ENCODE measurements at places on chromosomes 12 and 14.

- no peak for DNase-seq
Observed at GRCh38 chr12:46134205-46134811, 134.5 kb downstream of the SLC38A1 start.

DNA sequence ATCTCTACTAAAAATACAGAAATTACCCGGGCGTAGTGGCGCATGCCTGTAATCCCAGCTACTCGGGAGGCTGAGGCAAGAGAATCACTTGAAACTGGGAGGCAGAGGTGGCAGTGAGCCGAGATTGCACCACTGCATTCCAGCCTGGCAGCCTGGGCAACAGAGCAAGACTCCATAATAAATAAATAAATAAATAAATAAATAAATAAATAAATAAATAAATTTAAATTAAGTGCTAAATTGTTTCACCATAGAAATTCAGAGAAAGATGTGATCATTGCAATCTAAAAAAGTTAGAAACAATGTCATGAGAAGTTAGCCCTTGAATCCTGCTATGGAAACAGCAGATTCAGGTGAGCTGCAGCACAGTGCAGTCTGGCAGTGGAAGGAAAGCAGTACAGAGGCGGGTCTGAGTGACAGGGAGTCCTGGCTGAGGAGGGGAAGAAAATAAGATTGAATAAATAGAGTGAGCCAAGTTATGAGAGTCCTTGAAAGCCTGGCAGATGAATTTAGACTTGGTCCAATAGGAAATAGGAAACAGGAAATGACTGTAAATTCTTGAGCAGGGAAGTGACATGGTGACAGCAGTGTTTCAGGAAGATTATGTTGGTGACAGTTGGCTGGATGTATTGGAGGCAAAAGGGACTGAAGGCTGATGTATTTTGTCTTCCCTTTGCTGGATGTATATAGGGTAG is 241.5 kb downstream of the GXYLT1 start:
- DNase-seq, result no peak

DNA sequence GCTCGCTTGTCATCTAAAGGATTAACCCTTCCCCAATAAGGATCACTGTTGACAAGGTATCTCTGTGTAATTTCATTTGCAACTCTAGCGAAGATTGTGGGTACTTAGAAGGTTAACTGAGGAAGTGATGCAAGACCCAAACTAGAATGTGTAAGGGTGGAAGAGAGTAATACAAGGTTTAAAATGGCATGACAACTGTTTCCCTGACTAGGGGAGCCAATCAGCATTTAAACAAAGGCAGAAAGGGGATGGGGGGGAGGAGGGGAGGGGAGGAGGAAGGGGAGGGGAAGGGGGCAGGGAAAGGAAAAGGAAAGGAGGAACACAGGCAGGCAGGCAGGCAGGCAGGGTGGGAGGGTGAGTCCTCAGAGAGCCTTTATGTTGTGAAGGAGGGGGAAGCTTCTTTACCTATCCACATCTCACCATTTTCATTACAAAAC is 31.1 kb downstream of the NRDE2 start:
- DNase-seq, result no peak

- DNase-seq, result no peak
Observed at GRCh38 chr12:107107381-107107780, 14.0 kb upstream of the CRY1 start.

DNA sequence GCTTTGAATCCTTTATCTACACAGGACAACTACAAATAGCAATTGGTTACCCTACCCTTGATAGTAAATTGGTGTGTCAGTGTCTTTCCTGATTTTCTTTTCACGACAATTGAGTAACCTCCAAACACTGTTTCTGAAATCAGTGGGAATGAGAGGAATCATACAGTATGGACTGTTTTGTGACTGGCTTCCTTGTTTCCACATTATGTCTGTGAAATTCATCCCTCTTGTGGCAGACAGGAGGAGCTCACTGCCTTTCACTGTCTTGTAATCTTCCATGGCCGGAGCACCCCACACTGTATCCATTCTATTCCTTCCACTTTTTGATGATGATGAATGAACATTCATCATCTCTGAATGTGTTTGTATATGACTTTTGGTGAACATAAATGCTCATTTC is 164.0 kb upstream of the PZP start:
- DNase-seq, result no peak

DNA sequence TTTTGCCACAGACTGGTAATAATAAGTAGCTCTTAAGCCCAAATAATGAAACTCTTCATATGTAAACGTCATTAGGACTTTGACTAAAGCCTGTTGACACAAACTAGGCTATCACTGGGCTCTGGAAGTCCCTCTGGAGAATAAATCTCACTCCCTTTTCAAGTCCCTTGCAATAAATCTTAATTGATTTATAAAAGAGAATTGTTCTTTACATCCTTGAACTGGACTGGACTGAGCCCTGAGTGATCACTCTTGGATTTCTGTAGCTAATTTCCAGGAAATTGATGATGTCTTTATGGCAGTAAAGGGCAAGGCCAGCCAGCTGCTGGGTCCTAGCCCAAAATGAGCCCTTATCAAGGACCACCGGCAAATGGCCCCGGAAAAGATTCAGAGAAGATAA is 1162.7 kb downstream of the BCL11B start:
- DNase-seq, result no peak

DNA sequence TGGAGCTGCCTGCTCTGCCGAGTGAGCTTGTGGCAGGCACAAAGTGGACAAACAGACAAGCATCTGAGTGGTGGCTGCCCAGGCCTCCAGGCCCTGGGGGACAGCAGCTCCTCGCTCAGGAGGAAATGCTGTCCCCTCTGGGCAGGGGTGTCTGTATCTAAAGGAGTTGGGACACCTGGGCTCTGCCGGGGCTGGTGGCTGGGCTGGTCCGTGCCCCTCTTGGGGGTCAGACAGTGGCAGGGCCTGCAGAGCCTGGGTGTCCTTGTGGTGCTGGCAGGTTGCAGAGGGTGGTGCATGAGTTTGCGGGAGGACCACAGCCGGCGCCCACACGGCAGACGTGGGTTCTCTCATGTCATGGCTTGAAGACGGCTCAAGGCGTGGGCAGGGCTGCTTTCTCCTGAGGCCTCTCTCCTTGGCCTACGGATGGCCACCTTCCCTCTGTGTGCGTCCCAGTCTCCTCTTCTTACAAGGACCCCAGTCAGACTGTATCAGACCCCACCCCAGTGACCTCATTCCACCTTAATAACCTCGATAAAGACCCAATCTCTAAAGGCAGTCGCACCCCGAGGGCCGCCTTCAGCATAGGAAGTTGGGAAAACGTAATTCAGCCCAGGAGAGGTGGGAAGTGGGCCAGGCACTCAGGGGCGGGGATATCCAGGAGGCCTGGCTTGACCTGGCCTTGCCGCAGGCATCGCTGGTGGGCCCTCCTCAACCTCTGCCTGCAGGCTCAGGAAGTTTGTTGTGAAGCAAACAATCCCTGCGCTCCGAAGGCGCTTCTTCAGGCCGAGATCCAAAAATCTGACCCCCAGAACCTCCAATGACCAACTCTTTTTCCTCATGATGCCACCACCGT is 110.0 kb downstream of the KIF26A start:
- no peak for DNase-seq

GRCh38 chr12:49761677-49762467 is 20.5 kb downstream of the TMBIM6 start:
- DNase-seq, result no peak

DNA sequence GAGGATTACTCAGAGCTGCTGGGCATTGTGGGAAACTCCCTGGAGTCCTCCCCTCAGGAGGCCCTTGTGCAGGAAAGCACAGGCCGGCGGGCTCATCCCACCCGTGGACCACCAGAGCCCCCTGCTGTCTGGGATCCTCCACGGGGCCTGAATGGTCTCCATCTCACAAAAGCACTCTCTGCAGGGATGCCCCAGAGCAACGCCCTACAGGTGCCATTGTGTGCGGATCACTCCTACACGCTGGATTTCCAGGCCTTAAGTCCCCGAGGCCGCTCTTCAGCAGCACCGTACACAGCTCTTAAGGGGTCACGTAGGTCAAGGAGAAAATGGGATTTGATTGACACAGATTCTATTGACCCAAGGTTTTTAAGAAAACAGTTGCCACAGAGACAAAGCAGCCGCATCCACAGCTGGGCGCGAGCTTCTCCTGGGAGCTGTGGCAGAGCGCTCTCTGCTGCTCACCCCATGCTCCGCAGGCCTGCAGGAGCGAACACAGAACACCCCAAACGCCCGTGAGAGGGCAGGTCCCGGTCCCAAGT is 36.7 kb upstream of the RIMBP2 start:
- no peak for DNase-seq

DNA sequence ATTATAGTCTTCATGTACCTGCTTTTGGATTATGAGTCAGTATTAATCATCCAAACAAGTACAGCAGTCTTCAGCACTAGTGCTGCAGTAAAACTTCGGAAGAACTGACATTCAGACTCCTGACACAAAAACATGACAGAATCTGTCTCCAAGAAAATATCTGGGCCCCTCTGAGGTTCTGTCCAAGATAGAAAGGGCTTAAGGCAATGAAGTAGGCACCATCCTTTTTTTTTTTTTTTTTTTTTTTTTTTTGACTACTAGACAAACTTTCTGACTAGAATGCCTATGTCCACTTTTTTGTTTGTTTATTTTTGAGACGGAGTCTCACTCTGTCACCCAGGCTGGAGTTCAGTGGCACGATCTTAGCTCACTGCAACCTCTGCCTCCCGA is 112.5 kb downstream of the MED13L start:
- no peak for DNase-seq

DNA sequence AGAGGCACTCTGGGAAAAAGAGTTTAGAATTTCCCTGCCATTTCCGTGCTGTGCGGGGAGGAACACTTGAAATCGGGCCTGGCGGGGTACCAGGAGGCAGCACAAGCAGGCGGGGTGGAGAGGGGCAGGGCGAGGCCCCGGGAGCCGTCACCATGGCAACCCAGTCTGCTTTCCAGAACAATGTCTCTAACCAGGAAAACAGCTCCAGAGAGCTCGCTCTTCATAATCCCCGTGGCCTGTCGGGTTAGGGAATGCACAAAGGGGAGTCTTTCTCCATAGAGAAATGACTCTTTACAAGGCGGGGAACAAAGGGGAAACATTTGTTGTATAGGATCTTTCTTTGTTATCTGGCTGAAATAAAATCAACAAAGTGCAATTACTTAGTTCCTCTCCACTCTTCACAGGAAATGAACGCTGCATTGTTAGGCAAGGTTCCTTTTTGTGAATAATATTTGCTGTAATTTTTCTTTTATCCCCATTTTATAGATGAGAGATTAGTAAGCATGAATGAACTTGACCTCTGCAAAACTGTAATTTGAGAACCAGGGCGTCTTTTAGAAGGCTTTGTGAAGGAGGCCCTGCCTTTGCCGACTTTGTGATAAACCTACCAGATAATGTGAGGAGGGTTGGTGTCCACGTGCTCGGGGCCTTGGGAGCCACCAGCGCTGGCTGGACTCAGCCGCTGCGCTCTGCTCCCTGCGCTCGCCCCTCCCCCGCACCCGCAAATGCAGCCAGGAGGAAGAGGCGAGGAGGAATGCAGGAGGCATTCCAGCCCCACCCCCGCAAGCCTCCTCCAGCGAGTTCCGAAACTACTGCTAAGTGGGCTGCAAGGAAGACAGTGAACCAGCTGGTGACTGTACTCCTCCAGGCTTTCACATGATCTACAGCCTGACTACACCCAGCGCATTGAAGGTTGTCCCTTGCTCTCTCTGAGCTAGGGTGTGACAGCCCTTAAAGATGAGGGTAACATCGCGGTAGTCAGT is 105.2 kb upstream of the ATF7IP start:
- no peak for DNase-seq

GRCh38 chr12:31732926-31733548 is 4.2 kb upstream of the AMN1 start:
- no peak for DNase-seq

DNA sequence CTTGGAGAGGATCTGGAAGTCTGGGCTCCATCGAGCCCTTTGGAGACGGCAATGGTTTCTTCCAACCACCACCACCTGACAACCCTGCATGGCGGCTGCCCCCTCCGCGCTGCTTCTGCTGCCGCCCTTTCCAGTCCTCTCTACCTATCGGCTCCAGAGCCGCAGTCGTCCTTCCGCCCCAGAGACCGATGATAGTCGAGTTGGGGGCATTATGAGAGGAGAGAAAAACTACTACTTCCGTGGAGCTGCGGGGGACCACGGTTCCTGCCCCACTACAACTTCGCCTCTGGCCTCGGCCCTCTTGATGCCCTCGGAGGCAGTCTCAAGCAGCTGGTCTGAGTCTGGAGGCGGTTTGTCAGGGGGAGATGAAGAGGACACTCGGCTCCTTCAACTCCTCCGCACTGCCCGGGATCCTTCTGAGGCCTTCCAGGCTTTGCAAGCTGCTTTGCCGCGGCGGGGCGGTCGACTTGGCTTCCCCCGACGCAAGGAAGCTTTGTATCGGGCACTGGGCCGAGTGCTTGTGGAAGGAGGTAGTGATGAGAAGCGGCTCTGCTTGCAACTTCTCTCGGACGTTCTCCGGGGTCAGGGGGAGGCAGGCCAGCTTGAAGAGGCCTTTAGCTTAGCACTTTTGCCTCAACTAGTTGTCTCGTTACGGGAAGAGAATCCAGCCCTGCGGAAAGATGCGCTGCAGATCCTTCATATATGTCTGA is 499 bp downstream of the TOGARAM1 start:
- DNase-seq, result peak; percentile 26

GRCh38 chr12:12548713-12549112 is 13.9 kb downstream of the DUSP16 start:
- DNase-seq, result no peak

DNA sequence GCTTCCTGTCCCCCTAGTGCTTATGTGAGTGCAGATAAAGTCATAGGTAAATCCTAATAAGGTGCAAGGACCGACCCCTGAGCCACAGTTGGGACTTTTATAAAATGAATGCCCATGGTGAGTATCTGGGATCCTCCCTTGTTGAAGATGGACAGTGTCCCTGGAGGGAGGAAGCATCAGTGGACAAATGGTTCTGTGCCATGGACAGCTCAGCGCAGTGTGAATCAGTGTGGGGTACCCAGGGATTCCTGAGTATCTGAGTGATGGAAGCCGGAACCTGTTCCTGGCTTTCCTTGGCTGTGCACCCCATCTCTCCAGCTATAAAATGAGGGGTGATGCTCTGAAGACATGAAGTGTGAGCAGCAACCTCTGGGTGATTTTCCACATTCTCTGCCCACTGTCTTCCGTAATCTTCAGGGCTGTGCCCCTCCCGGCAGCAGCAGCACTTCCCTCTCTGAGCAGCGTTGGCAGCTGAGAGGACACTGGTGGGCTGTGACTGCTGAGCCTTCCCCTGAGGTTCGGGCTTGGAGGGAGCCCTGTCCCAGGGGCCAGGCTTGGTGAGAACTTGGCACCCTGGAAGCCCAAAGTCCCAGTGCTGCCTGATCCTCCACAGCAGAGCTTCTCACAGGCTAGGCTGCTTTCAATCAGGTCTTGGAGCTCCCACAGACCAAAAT is 25.0 kb downstream of the VCPKMT start:
- DNase-seq, result no peak

Measured in stimulated activated CD4-positive, alpha-beta T cell treated with anti-CD3 and anti-CD28 coated beads, TNF-alpha, amount 100 ng/mL, for 24 hours (primary cell).